ENCODE measurements at places on chromosomes 2 and 18.
A peak's percentile ranks its signal among the peaks of the same experiment; 100 is the strongest.

- peaks cover 36% of the 10 kb centered on the region for H3K27me3 ChIP-seq
- H3K4me1 ChIP-seq, result peaks cover 2% of the 10 kb centered on the region
- H3K27ac ChIP-seq, result no peak overlapping the region
- H3K4me3 ChIP-seq, result no peak overlapping the region
- no peaks in the 10 kb centered on the region for H3K36me3 ChIP-seq
These were observed 61.5 kb downstream of the ADNP2 start for GRCh38 chr18:80170395-80171053.

GRCh38 chr2:233082931-233083755 lies 23.0 kb downstream of the INPP5D start:
- no peak for DNase-seq
- H3K4me3 ChIP-seq, result peak overlapping the region; percentile 75
- H3K4me1 ChIP-seq, result peaks cover 98% of the 10 kb centered on the region
- H3K36me3 ChIP-seq, result peaks cover 71% of the 10 kb centered on the region
- H3K27me3 ChIP-seq, result no peaks in the 10 kb centered on the region

DNA sequence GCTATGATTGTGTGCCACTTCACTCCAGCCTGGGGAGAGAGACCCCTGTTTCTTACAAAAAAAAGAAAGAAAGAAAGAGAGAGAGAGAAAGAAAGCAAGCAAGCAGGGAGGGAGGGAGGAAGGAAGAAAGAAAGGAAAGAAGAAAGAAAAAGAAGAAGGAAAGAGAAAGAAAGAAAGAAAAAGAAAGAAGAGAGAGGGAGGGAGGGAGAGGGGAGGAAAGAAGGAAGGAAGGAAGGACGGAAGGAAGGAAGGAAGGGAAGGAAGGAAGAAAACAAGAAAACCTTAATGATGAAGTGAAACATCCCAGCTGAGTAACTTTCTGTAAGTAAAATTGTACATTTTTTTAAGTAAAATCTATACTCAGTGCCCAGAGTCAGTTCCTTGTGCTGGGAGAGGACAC lies 75.5 kb upstream of the GLS start:
- no peak for DNase-seq
- H3K4me3 ChIP-seq, result no peak overlapping the region
- no peaks in the 10 kb centered on the region for H3K27me3 ChIP-seq
- no peak overlapping the region for H3K27ac ChIP-seq

DNA sequence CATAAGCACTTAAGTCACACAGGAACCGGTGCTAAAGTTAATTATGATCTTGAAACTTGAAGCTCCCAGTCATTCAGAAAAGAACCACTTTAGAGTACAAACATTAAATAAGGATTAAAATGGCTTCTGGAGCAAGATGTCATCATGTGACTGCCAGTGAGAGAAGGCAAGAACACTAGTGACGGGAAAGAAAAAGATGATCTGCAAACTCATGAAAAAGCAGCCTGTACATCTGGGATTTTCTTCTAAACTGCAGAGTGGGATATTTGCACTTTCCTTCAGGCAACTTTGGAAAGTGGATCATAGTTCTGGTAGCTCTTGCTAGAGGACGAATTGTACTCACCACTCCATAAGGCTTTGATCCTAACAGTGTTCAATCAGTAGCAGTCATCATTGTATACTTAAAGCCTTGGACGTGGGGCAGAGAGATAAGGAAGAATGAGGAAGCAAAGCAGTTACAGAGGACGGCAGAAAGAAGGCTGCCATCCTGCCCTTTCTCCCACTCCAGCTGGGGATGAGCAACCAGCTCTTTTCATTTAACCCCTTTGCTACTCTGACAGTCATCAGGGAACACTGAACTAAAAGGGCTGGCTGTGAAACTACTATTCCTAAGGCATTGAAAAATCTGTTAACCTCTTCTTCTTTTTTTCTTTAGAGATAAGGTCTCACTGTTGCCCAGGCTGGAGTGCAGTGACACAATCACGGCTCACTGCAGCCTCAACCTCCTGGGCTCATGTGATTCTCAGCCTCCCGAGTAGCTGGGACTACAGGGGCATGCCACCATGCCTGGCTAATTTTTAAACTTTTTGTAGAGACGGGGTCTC lies 18.1 kb downstream of the ABHD3 start:
- H3K27ac ChIP-seq, result peak overlapping the region; percentile 88
- no peaks in the 10 kb centered on the region for H3K27me3 ChIP-seq
- no peak overlapping the region for H3K4me3 ChIP-seq
- DNase-seq, result no peak

GRCh38 chr2:28339516-28340175 lies 53.0 kb upstream of the FOSL2 start:
- H3K27ac ChIP-seq, result no peak overlapping the region
- H3K4me1 ChIP-seq, result no peaks in the 10 kb centered on the region
- H3K27me3 ChIP-seq, result no peaks in the 10 kb centered on the region
- no peak for DNase-seq
- H3K36me3 ChIP-seq, result peaks cover 14% of the 10 kb centered on the region

DNA sequence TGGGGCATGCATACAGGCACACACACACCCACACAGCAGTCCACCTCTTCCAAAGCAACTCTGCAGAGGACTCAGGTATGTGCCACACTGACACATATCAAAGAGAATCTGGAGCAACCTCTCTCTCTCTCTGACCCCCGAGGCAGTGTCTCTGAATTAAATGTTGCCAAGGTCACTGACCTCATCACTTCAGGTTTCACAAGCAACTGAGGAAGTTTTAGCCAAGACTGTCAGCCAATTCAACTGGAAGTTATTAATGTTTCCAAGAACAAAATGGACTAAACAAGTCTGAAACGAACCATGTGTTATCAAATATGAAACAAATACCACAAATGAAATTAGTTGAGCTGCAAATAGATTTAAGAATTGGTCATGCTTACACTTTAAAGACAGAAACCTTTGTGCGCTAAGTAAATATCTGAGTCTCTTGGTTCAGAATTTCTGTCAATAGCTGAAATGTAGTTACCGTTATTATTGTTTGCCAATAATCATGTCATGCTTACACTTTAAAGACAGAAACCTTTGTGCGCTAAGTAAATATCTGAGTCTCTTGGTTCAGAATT lies 86.1 kb downstream of the SLC25A12 start:
- H3K36me3 ChIP-seq, result peaks cover 60% of the 10 kb centered on the region
- no peaks in the 10 kb centered on the region for H3K27me3 ChIP-seq
- H3K4me3 ChIP-seq, result no peak overlapping the region
- no peak for DNase-seq
- no peak overlapping the region for H3K27ac ChIP-seq

DNA sequence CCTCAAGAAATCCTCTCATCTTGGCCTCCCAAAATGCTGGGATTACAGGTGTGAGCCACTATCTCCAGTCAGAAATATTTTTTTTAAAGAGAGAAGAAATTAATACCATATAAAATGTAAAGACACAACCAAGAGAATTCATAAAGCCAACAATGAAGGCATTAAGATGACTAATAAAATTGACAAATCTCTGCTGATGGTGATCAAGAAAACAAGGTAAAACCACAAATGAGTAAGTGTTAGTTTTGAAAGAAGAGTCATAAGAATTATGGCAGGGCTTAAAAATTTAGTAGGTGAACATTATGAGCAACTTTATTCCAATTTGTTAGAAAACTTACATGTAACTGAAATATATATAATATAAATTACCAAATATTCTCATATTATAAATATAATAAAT lies 752.8 kb upstream of the CELF4 start:
- no peak overlapping the region for H3K4me3 ChIP-seq
- no peaks in the 10 kb centered on the region for H3K36me3 ChIP-seq
- no peaks in the 10 kb centered on the region for H3K4me1 ChIP-seq
- H3K27me3 ChIP-seq, result no peaks in the 10 kb centered on the region

GRCh38 chr2:180003559-180003958 lies 3.5 kb downstream of the CWC22 start:
- H3K27ac ChIP-seq, result no peak overlapping the region
- peaks cover 29% of the 10 kb centered on the region for H3K36me3 ChIP-seq
- H3K27me3 ChIP-seq, result no peaks in the 10 kb centered on the region

- DNase-seq, result no peak
- no peak overlapping the region for H3K4me3 ChIP-seq
- no peaks in the 10 kb centered on the region for H3K4me1 ChIP-seq
- H3K27ac ChIP-seq, result no peak overlapping the region
- H3K27me3 ChIP-seq, result peaks cover 3% of the 10 kb centered on the region
These were observed 13.6 kb upstream of the APCDD1 start for GRCh38 chr18:10440884-10441283.

DNA sequence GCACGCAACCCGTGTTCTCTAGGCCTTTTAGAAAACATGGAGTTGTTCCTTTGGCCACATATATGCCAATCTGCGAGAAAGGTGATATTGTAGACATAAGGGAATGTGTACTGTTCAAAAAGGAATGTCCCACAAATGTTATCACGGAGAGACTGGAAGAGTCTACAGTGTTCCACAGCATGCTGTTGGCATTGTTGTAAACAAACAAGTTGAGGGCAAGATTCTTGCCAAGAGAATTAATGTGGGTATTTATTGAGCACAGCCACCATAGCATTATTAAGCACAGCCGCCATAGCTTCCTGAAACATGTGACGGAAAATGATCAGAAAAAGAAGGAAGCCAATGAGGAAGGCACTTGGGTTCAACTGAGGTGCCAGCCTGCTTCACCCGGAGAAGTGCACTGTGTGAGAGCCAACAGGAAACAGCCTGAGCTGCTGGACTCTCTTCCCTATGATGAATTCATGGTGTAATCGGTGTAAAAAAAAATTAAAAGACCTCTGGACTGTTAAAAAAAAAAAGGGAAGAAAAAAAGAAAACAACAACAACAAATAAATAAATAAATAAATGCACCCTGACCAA lies 29.0 kb upstream of the REL start:
- H3K27me3 ChIP-seq, result no peaks in the 10 kb centered on the region
- H3K4me1 ChIP-seq, result peaks cover 16% of the 10 kb centered on the region
- no peaks in the 10 kb centered on the region for H3K36me3 ChIP-seq
- H3K4me3 ChIP-seq, result no peak overlapping the region

Measured in activated B cell treated with CpG ODN at 0.5 μM for 24 hours (primary cell).